Dermis blood vessel endothelial cell (primary cell): ENCODE measurements at places on chromosomes 1 and 21.

- no peak for DNase-seq
These were observed 82.3 kb upstream of the SYT6 start for GRCh38 chr1:114235960-114236359.

GRCh38 chr1:191371626-191372025 is 786.6 kb upstream of the RGS18 start:
- no peak for DNase-seq

- DNase-seq, result no peak
These were observed 81.6 kb downstream of the HHIPL2 start for GRCh38 chr1:222466150-222466865.

GRCh38 chr1:209443975-209444651 is 139.4 kb upstream of the CAMK1G start:
- no peak for DNase-seq

DNA sequence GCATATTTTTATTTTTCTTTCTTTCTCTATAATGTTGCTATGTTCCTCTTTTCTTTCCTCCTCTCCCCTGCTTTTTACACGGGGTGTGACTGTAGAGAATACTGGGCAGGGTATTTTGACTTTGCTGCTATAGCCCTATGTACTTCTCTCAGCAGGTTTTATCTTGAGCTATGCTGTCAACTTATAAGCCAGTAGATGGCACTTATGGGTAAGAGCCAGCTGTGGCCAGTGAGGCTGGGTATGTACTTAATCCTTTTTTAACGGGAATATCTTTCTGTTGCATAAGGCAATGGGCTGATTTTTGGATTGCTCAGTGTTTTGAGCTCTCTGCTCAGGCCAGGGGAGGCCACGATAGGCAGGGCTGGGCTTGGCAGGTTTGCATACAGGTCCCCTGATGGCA is 99.0 kb downstream of the KCNK2 start:
- peak; percentile 67 for DNase-seq

GRCh38 chr1:178973652-178974101 is 52.0 kb upstream of the FAM20B start:
- DNase-seq, result no peak

GRCh38 chr21:42513985-42514882 is 582 bp downstream of the SLC37A1 start:
- peak; percentile 35 for DNase-seq

- DNase-seq, result peak; percentile 85
These were observed 856 bp downstream of the FDPS start for GRCh38 chr1:155309423-155310021.

DNA sequence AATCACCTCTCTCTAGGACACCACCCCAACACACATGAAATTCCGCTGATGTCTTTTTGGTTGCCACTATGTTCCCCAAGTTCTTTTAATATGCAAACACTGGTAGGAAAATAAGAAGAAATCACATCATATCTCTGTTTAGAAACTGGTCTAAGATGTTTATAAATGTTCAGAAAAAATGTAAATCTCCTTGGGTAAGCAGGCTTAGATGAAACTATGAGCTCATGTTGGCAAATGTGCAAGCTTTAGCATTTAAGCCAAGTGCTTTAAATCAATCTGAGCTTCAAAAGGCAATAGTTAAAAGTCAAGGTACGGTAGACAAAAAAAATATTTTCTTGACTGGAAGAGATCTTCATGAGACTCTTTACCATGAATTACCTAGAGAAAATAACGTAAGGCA is 25.2 kb upstream of the SLAMF9 start:
- no peak for DNase-seq

GRCh38 chr21:37063433-37063832 is 9.4 kb downstream of the PIGP start:
- no peak for DNase-seq

DNA sequence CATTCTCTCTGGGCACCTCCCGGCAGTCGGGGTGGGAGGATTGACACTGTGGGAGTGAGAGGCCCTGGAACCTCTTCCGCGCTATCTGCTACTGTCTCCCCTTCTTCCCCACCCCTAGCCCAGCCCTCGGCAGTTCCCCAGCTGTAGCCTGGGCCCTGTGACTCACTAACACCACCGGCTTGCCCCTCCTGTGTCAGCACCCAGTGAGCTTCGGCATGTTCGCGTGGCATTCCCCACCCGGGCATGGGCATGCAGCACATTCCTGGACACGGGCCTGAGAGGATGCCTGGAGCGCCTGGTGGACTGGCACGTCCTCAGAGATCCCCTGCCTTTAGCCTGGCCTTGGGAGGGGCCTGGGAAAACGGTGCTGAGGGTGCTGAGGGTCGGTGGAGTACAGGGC is 1.3 kb downstream of the CDK18 start:
- DNase-seq, result no peak

DNA sequence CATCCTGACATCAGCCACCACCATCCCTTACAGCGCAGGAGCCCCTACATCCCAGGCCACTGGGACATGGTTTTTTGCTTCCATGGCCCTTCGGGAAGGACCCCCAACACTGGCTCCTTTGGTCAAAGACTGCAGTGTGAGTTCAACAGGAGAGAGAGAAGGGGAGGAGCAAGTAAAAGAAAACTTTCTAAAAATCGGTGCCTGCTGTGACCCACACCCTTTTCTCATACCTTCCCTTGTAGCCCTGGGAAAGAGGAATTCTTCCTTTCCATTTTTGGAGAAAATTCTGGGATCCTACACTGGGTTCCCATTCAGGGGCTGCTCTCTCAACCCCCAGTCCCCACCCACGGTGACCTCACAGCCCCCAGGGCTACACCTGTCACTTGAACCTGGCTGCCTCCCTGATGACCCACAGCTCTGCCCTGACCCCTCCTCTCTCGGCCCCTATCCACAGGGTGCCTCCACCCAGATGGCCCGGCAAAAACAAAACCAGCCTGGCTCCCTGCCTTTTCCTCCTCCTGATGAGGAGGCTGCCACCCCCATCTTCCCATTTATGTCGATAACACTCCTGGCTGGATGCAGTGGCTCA is 7.6 kb downstream of the PADI4 start:
- no peak for DNase-seq

DNA sequence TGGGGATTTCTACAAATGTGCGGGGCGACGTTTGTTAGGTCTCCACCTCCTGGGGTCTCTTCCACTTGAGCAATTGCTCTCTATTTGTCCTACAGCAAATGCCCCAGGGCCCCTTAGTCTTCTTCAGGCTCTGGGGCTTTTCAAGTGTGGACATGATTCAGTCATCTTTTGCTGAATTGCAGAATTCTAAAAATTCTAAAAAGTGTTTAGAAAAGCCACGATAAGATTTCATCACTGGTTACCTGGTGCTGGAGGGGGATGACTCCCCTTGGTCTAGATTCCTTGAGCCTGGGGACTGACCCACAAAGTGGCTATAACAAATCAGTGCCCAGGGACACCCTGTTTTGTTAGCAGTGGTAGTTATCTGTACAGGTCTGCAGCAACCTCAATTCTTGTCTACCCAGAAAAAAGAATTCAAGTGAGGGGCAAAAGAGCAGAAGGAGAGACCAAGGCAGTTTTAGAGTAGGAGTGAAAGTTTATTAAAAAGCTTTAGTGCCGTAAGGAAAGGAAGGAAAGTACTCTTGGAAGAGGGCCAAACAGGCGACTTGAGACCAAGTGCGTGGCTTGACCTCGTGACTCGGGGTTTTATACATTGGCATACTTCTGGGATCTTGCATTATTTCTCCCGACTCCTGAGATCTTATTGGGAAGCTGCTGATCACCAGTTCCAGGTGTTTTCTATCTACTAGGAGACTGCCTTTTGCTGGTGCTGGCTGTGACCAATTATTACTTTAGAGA is 25.2 kb downstream of the PROK1 start:
- DNase-seq, result peak; percentile 45

DNA sequence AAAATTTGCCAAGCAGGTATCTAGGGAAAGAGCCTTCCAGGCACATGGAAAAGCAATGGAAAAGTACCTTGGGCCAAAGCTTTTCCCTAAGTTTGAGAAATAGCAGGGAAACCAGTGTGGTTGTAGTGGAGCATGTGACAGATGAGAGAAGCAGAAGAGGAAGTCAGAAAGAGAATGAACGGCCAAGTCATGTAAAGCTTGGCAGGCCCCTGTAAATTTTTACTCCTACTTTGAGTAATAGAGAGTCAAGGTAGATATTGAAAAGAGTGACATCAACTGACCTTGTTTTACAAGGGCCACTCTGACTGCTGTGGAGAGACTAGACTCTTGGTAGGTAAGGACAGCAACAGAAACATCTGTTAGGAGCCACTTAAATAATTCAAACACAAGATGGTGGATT is 180.9 kb upstream of the PRMT6 start:
- DNase-seq, result no peak

DNA sequence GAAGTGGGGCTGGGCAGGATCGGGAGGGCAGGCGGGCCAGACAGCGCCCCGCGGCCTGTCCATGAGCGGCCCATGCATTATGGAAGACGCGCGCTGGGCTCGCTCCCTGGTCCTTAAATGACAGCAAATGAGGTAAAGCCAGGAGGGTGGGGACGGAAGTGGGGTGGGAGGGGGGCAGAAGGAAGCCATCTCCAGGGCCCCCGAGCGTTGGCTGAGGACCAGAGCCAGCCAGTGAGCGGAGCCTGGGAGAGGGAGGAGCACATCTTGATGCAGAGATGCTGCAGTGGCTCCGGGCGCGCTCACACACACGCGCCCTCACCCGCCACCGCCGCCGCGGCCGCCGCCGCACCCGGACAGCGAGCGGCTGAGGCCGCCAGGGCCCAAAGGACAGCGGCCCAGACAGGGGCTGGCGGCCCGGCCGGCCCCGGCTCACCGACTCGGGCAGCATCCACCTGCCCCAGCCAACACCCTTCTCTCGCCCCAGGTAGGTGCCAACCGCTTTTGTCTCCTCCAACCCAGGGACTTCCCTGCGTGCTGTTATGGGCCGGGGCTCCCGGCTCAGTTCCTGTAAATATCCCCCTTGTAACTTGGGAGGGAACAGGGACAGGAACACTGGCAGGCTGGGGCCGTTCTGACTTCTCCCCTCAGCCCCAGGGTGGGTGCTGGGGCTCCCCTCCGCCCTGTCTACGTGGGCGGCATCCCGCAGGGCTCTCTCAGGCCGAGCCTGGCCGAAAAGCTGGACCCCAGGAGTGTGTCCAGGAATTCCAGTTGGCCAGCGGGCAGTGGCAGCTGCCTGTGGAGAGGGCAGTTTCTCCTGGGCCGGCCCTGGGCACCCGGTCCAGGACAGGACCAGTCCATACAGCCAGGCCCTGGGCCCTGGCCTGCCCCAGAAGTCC is at the start of gene CNTN2:
Gene CNTN2, plus strand, starts transcription at position 302 of the 896 bp plus-strand sequence. CDS start 9,974 bp downstream, outside the sequence.
- DNase-seq, result no peak

GRCh38 chr1:88104236-88104635 is 579.8 kb upstream of the PKN2 start:
- DNase-seq, result no peak

GRCh38 chr1:157154940-157155514 is 16.8 kb upstream of the ETV3 start:
- peak; percentile 90 for DNase-seq

GRCh38 chr21:45078877-45079281 is 4.5 kb downstream of the ADARB1 start:
- DNase-seq, result peak; percentile 54

GRCh38 chr1:49333906-49334305 is 557.2 kb upstream of the BEND5 start:
- no peak for DNase-seq

DNA sequence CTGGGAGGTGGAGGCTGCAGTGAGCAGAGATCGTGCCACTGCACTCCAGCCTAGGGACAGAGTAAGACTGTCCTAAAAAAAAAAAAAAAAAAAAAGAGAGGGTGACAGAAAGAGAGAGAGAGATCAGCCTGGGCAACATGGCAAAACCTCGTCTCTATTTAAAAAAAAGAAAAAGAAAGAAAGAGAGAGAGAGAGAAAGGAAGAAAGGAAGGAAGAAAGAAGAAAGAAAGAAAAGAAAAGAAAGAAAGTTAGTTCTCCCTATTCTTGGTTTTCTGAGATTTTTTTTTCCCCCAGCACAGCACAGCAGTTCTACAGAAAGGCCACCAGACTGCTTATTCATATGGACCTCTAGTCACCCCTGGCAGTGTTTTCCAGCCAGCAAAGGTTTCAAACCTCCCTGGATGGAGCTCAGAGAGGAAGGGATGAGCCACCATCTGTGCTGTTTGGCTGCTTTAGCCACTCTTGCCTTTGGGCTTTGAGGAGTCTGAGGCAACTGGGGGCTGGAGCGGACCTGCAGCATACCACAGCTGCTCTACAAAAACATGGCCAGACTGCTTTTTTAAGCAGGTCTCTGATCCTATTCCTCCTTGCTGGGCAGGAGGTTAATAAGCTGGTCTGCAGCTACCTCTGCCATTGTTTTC is 10.6 kb downstream of the S100A6 start:
- no peak for DNase-seq

DNA sequence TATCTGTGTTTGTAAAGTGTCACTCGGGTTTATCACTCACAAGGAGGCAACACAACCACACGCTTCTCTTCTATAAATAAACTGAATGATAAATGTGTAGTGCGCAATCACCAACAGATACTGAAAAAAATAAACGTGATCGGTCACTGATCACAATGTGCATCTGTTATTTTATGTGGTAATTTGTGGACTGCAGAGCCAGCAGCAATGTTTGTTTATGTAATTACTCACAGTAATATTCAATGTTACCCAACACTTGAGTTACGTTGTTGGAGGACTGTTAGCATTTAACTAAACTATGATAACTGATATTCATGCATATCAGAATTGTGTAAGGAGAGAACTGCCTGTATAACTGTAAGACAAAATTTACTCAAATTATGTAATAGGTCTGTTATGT is 129.6 kb downstream of the USH2A start:
- no peak for DNase-seq

- no peak for DNase-seq
These were observed 86.2 kb downstream of the CD247 start for GRCh38 chr1:167431909-167432650.

DNA sequence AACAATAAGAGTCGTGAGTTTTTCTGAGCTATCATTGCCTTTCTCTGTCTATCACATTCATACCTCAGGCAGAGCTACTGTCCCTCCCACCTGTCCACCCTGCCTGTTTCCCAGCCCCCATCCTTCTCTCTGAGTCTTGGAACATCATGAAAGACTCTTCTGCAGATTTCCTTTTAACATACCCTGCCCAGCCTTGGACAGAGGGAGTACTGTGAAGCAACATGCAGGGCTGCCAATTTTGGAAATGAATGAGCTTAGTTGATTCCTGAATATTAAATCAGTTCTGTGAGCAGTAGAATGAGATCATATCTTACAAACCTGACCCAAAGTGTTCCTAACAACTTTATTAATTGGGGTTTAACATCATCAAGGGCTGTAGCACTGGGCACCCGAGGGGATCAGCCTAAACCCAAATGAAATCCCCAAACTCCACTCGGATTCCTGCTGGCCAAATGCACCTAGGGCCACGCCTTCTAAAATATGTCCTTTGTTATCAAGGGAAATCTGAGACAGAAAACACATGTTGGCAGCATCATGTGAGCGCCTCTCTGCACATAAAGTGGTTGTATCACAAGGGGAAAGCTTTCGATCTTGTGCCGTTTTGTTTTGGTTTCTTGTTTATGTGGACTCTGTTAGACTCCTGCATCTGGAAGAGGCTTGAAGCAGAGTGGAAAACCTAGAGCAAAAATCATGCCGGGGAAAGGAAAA is 357.6 kb downstream of the KIF26B start:
- DNase-seq, result no peak

GRCh38 chr21:43720539-43721166 is 1.7 kb downstream of the PDXK start:
- DNase-seq, result no peak

GRCh38 chr1:40923511-40924020 is 55.9 kb upstream of the CTPS1 start:
- DNase-seq, result no peak

- DNase-seq, result no peak
These were observed 68.8 kb upstream of the BMP8A start for GRCh38 chr1:39422614-39423013.
